T-helper 2 cell treated with Interferon-gamma antibody and Interleukin-4, amounts not matched to agents 5 μg/mL and 100 μg/mL, for 36 hours (primary cell): ENCODE measurements at places on chromosomes 4 and X.

DNA sequence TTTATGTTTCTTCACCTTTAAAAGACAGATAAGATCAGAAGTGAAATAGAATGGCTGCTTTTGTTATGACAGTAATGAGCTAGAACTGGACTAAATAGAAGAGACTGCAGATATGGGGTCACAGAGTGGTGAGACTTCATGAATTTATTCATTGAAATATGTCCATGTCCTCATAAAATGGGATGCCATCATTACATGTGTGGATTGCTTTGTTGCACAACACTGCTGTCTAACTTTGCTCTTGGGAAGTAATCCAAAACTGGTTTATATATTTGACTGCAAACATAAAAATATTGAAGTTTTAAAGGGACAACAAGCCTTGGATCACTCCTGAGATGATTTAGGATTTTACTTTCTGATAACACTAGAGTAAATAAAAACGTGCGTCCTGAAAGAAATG lies 209.2 kb upstream of the FAT4 start:
- no peak for DNase-seq

- DNase-seq: no peak
Measured at GRCh38 chr4:172547724-172548123, 620.9 kb upstream of the GALNT7 start.

GRCh38 chr4:15651676-15652075 lies 3.5 kb downstream of the FBXL5 start:
- no peak for DNase-seq

DNA sequence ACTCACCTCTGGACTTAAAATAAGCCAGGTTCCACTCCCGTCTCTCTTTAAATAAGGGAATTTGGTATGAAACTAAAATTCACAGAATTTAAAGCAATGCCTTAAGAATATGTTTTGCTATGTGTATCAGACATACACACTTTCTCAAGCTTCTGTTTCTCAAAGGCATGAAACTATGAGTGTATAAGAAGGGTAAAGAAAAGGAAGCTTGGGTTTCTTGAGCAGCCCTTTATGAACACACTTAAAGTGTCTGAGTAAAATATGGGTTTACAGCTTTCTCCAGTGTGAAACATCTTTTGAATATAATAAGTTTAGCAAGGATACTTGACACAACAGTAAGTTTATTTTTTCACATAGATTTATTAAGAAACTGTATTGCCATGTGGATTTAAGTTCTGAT lies 370.5 kb downstream of the TMA16 start:
- DNase-seq: no peak

DNA sequence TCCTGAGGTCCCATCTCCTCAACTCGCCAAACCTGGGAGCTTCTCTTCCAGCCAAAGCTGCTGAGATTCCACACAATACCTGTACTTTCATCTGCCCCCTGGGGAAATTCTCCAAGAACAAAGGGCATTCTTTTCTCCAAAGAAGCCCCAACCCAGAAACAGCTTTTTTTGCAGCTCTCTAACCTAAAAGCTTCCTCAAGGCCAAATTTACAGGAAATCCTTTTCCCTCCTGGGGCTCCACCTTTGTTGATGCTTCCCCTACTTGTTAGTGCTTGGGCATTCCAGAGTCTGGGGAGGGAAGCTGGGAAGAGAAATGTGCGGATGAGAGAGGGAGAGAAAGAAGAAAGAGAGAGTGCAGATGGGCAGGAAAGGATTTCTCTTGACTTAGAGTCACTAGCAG lies 24.3 kb downstream of the ZBTB33 start:
- DNase-seq: no peak

- DNase-seq: no peak
Measured at GRCh38 chr4:17030543-17030942, 132.1 kb upstream of the LDB2 start.

GRCh38 chrX:6954836-6955235 lies 192.7 kb upstream of the STS start:
- no peak for DNase-seq

- no peak for DNase-seq
Measured at GRCh38 chr4:38075370-38076152, 115.4 kb downstream of the PTTG2 start.

- no peak for DNase-seq
Measured at GRCh38 chr4:124703154-124703553, 9.4 kb downstream of the ANKRD50 start.

DNA sequence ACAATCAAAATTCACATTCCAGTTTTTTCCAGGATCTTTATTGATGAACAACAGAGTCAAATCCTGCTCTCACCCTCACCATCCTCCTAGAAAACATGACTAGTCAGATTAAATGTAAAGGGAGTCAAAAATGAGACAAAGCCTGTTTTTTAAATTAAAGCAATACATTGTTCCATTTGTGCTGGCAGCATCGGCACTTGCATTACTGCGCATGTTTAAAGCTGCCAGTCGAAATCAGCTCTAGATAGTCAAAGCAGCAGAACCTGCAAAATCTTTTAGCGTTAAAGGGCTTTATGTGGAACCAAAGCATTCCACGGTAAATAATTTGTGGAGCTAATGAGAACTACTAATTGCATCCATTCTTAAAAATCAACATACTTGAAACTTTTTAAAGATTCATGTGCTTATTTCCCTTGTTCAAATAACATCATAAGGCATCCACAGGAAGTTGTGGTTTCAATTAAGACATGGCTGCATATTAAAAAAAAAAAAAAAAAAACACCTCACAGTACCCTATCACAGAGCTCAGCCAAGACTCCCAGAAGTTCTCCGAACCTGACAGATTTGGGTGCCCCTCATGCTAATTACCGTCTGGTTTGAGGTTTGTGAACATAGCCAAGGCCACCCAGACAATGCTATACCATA lies 82.2 kb downstream of the SH3KBP1 start:
- DNase-seq: no peak

GRCh38 chr4:73012673-73013072 lies 56.8 kb downstream of the COX18 start:
- no peak for DNase-seq

- DNase-seq: no peak
Measured at GRCh38 chr4:183747931-183748670, 89.0 kb downstream of the TRAPPC11 start.

- DNase-seq: no peak
Measured at GRCh38 chr4:56787380-56787779, 34.1 kb downstream of the SPINK2 start.

GRCh38 chrX:113929004-113929403 lies 654.9 kb upstream of the HTR2C start:
- DNase-seq: no peak

DNA sequence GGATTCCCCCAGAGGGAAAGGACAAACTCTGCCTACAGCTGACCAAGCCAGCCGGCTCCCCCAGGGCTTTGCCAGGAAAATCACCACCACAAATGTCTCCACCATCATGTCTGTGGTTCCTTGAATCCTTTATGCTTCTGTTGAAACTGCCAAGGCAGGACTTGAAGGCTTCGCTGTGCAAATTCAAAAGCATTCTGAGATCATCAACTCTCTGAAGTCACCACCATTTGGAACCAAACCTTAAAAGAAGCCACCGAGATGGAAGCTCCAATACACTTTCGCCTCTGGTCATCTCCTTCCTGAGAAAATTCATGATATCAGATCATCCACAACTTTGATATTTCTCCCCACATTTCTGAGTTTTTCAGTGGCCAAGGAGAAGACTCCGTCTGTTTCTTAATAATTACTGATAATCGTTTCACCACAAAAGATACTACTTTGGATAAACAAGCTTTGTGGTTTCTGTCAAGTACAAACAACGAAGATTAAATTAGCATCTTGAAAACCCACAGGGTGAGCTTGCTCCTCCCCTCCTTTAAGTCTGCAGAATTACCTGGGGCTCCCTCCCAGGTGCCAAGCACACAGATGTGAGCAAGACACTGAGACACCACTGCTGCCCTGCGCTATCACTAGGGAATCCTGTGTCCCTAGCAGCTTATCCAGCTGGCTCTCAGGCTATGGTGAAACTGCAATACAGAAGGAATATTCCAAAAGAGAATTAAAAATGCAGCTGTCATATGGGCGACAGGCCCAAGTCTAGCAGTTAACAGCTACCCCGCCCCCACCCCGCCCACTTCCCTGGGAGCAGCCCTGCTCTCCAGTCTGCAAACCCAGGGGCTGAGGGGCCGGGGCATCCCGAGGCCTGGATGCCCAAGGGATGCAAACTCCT lies 125.0 kb upstream of the TBL1X start:
- no peak for DNase-seq

DNA sequence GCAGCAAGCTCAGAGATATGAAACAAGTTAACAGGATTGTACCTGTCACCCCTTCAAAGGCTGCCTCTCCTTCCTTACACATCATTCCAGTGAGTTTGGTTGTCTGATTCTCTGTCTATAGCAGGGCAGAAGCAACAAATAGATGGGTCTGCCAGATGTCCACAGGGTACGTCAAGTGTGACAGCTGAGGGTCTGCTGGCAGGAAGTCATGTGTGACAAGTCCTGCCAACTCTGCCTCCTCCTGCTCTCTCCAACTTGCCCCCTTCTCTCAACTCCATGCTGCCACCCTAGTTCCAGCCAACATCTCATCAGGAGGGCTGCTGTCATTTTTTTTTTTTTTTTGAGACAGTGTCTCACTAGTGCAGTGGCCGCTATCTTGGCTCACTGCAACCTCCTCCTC lies 109.2 kb downstream of the NSUN7 start:
- DNase-seq: no peak

- DNase-seq: no peak
Measured at GRCh38 chr4:83075311-83076095, 39.0 kb downstream of the PLAC8 start.

GRCh38 chrX:20369468-20369867 lies 102.8 kb upstream of the RPS6KA3 start:
- no peak for DNase-seq

DNA sequence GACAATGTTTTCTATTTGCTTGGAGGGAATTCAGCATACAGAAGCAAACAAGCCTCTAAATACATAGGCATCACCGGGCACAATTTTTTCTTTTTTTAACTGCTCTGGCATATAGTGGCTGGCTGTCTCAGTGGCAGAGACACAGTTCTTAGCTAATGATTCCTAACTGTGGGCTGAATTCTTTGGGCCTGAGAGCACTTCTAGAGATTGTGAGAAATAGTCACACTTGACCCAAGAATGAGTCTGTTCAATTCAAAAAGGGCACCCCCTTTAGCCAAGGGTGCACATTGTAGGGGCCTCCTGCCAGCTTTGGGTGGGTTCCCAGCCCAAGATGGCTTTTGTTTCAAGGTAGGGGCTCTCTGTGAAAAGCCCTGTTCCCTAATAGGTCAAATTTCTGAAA lies 345.7 kb downstream of the ARHGAP10 start:
- DNase-seq: no peak

- DNase-seq: no peak
Measured at GRCh38 chr4:128725405-128726055, 84.0 kb upstream of the JADE1 start.

DNA sequence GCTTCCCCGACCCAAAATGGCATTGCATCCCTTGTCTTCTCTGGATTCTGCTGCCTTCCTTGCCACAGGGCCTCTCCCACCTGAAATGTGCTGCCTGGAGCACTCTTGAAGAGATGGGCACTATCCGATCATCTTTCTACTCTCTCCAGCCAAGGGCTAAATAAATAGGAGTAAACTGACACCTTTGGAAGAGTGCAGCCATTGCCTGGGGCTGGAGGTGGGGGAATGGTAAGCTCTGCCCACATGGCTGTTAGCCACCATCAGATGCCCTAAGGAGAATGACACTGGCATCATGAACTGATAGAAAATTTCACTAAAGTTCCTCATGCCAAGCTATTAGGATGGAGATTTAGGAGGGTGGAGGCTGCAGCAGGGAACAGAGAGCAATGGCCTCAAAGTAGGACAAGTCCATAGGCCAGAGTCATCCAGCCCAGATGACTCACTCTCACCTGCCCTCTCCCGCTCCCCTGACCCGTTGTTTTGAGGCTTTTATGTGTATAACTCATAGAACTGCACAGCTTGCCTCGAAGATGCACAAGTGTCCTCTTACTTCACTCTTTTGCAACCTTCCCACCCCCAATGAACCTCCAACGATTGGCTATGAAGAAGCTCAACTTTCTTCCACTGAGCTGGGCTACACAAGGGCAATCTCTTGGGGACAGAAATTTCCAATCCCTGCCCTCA lies 822 bp upstream of the PFKFB1 start:
- DNase-seq: no peak

- DNase-seq: no peak
Measured at GRCh38 chr4:173521467-173522159, 8.4 kb downstream of the HAND2 start.

- no peak for DNase-seq
Measured at GRCh38 chr4:57159866-57160265, 49.7 kb upstream of the IGFBP7 start.

- DNase-seq: no peak
Measured at GRCh38 chrX:72272868-72273267, 4.2 kb downstream of the RPS4X start.

DNA sequence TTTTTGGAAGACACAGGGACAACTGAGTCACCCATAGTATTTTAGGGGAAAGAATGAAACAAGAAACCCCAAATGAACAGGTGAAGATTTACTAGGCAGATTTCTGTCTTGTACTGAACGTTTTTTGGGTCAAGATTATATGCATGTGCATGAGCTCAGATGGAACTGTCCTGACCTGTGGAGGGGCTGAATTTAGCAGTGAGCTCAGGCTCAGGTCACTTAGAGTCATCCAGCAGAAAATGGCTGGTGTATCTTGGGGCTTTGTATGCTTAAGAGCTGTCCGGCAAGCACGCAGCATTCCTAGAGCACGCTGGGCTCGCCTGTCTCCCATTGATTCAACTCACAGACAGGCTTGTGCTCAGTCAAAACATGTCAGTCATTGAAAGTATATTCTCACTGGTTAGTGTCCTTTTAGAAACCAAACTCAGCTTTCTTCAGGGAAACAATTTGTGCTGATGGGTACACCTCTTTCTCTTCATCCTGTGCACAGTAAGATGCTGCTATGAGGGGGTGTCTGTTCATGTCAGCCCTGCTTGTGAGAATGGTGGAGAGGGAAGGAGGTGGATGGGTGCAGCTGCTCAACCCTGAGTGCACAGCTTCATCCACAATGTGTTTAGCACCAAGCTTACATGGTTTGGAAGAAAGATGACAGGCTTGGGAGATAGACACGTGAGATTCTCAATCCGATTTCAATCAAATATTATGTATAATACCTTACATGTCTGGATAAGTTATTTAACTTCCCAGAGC lies 47.5 kb upstream of the PDLIM3 start:
- no peak for DNase-seq

DNA sequence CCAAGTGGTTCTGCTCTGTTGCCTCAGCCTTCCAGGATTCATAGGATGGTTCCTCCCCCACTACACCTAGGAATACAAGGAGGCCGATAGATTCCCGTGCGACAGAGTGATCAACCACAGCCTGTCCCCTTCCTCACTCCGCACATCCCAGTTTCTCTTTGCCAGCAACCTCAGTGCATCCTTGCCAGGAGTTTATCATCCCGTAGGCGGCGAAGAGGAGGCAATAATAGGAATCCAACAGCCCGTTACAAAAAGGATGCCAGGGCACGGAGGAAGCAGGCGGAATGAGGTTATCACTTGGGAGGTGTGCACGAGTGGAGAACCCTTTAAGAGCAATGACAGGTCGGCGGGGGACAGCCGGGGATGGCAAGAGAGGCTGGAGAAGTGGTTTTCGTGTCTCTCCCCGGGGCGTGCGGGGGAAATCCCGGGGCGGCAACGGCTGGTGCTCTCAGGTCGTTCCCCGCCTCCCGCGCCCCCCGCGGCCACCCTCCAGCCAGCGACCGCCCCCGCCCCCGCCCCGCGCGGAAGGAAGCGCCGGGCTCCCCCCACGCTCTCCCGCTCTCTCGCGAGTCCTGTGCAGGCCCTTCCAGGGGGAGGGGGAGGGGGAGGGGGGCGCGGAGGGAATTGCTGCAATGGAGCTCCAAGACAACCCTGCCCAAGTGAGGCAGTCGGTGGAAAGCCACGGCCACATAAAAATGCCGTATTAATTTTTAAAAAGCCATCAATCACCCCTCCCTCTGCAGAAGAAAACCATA lies 1.6 kb downstream of the PPP3CA start:
- peak; percentile 44 for DNase-seq
